ENCODE measurements at places on chromosomes 13 and 19. TPM values are rescaled to one million over a fixed set of nuclear protein-coding genes. Genes with fewer than 3 reads are reported as not detected.

- DNase-seq = peak; percentile 74
These were observed 15.1 kb downstream of the CCDC97 start for GRCh38 chr19:41324921-41325639.

Gene GPR183
- 0.69 TPM for polyA plus RNA-seq

Gene ICAM5
- polyA plus RNA-seq = 0.04 TPM

DNA sequence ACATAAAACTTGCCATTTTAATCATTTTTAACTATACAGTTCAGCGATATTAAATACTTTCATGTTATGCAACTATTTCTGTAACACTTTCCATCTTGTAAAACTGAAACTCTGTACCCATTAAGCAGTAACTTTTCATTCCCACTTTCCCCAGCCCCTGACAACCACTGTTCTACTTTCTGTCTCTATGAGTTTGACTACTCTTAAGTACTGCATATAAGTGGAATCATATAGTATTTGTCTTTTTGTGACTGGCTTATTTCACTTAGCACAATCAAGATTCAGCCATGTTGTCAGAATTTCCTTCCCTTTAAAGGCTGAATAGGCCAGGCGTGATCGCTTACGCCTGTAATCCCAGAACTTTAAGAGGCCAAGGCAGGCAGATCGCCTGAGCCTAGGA lies 56.2 kb downstream of the ARHGAP35 start:
- DNase-seq = no peak

DNA sequence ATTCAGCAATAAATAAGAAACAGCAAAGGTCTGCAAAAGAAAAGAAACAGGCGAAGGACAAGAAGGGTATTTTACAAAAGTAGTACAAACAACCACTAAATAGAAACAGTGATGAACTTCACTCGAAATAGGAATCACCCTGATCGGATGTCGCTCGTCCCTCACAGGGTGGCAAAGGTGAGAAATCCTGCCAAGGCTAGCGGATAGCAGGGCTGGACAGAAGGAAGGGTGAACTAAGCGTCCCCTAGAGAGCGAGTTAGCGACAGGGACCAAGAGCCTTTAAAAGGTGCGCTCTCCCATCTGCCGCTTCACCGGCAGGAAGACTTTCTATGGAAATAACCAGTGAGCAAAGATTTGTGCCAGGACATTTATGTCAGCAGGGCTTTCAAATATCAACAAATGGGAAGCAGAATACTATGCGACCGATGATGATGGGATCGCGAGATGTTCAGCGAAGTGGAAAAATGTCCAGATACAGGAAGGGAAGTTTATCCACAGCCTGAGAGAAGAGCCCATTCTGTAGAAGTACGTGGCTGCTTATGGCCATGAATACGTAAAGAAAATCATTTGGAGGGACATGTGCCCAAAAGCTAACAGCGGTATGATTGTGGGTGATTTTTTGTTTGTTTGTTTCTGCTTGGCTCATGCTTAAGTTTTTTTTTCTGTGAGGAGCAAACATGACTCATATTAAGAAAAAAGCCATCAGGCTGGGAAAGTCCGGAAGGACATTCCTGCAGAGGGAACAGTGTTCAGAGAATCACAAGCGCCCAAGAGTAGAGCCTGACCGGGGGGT lies 18.9 kb downstream of the ELAVL1 start:
- DNase-seq = no peak

DNA sequence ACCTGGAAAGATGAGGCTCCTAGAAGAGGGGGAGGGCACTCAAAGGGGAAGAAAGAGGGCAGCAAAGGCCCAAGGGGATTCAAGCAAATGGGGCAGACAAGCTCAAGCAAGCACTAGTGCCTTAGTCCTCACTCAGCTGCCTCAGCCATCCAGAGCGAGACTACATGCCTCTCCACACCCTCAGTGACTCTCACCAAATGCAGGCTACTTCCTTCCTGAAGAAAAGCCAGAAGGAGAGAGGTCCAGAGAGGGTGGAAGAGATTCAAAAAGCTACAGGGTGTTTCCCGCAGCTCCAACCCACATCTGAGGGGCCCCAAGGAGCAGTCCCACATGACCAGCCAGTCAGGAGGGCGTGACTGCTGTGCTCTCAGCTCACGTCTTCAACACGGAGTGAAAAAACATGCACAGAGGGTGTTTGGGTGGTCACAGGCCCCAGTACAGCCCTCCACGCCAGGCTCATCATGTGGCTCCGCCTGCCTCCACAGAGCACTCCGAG lies 40.5 kb downstream of the MIPEP start:
- no peak for DNase-seq

DNA sequence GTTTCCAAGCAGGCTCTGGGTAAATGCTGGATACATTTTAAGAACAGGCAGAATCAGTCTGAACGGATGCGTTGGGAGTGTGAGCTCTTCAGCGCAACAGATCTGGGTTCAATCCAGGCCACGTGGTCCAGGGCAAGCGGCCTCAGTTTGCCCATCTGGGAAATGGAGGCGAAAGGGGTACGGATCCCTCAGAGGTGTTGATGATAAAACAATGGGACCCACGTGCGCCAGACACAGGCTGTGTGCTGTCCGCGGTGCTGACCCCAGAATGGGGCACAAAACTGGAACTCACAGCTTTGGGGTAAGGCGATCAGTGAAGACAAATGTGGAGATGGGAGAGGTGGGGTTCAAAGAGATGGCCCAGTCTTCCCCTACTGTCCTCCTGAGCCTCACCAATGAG lies 13.1 kb upstream of the PDE4C start:
- DNase-seq = no peak

DNA sequence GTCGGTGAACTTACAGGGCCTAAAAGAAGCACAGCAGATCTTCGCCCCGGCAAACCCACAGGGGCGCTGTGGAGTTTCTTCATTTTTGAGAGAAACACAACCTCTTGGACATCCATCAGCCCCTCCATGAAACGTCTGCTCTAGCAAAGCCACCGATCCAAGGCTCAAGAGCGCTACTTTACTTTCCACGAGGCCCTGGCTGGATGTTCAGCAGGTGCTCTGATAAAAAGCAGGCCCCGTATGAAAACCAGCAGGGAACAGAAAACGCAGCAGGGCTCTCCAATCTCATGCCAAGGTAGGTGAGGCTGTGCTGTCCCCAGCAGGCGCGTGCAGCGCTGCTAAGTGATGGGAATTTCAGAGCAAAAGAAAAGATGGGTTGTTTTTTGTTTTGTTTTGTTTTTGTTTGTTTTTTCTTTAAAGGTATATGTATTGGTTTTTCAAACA lies 86.7 kb downstream of the IRS2 start:
- no peak for DNase-seq

DNA sequence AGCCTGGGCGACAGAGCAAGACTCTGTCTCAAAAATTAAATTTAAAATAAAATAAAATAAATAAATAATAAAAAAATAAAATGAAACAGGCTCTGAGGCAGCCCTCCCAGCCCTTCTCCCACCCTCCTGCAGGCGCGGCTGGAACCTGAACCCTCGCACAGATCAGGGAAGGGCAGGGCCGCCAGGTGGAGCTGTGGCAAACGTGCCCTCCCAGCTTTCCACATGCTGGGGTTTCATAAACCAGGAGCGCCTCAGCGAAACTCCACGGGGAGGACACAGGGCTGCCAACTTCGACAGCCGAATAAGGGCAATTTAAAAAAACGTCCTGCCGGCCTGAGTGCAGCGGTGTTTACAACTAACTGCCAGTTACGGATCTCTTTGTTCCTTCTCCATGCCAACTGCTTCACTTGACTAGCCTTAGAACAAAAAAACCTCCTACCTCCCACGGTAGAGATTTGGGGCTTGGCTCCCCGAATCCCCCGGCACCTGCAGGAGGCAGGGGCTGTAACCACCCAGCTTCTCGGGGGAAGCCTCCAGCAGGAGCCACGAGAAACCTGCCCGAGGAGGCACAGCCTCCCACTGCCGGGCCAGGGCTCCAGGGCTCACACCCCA lies 15.9 kb downstream of the ZNF787 start:
- peak; percentile 72 for DNase-seq

- DNase-seq = no peak
These were observed 195.9 kb downstream of the VWA8 start for GRCh38 chr13:41765020-41765419.

Gene KLF12
- 1.7 TPM for polyA plus RNA-seq

Gene MEIOSIN
- not detected for polyA plus RNA-seq

DNA sequence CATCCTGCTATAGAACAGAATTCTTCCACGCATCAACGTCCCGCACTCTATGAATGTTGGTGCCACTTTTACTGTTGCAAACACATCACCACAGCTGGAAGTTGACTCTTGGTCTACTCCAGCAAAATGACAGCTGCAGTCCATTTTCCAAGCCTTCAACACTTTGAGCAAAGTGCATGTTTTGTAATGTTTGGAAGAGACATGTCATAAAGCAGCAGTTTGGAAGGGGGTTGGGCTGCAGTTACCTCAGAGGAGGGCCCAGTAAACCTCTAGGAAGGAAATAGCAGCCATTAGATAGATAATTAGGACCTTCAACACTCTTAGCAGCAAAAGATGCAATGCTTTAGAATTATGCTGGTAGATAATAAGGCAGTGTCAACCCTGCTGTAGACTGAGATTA lies 323.6 kb downstream of the TDRD3 start:
- DNase-seq = no peak

- no peak for DNase-seq
These were observed 1.3 kb downstream of the TFDP1 start for GRCh38 chr13:113585896-113586295.

DNA sequence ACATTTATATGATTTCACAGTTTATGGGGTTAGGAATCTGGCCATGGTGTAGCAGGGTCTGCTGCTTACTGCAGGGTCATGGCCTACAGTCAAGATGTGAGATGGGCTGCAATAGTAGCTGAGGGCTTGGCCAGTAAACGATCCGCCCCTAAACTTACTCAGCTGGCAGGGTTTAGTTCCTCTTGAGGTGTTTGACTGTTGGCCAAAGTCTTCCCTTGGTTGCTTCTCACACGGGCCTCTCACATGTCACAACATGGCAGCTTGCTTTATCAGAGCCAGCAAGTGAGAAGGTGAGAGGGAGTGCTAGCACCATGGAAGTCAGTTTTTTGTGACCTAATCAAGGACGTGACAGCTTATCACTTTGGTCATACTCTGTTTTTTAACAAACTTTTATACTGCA lies 77.1 kb downstream of the DNAJC3 start:
- no peak for DNase-seq

- peak; percentile 72 for DNase-seq
These were observed 18.9 kb upstream of the EPHX3 start for GRCh38 chr19:15251010-15251748.

DNA sequence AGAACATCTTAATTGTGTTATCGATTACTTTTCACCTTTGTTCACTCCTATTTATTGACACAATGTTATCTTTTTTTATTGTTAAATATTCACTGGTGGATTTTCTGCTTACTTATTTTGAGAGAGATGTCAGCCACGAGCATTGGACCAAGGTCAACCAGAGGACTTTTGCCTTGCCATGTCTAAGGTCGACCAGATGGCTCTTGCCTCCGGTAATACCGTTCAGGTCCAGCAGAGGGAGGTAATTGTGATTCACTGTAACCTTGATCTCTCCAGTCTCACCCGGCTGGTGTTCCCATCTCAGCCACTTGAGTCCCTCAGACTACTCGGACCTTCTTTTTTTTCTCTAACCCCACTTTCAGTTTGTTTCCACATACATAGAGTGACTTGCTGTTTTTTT lies 1438.1 kb downstream of the UQCRFS1 start:
- no peak for DNase-seq

DNA sequence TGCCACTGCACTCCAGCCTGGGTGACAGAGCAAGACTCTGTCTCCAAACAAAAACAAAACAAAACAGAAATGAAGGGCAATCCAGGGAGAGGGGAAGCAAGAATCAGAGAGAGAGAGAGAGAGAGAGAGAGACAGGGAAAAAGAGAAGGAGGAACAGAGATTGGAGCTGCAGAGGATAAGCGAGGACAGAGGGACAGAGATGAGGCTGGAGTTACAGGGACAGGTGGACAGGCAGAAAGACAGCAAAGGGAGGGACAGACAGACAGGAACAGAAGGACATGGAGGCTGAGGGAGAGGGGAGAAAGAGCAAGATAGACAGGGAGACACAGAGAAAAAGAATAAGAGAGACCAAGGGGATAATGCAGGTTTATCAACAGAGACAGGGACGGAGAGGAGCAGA lies 1.3 kb upstream of the CRX start:
- no peak for DNase-seq

- DNase-seq = no peak
These were observed 1181.2 kb downstream of the PCDH9 start for GRCh38 chr13:66048888-66049287.

GRCh38 chr19:33734913-33735312 lies 61.8 kb upstream of the KCTD15 start:
- DNase-seq = no peak

Gene IRGC
- not detected for polyA plus RNA-seq

Gene MEDAG
- polyA plus RNA-seq = 9.9 TPM

DNA sequence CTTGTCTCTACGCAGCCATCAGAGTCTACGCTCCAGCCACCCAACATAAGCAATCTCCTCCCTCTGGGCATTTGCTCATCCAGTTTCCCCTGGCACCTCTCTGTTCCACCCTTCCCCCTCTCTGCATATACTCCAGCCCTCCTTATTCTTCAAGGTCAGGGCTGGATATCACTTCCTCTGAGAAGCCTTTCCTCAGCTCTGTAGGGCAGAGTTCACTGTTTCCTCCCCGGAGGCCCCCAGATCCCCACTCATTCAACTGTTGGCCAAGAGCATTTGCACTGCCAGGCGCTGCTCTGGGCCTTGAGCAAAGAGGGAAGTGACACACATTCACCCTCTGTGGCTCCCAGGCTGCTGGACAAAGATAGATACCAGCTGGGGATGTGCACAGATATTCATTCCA lies 3.3 kb downstream of the FCGRT start:
- DNase-seq = peak; percentile 76

Gene NRTN
- not detected for polyA plus RNA-seq

Gene SLITRK1
- polyA plus RNA-seq = not detected

Gene EFNA2
- not detected for polyA plus RNA-seq

Gene ZNF723
- not detected for polyA plus RNA-seq

DNA sequence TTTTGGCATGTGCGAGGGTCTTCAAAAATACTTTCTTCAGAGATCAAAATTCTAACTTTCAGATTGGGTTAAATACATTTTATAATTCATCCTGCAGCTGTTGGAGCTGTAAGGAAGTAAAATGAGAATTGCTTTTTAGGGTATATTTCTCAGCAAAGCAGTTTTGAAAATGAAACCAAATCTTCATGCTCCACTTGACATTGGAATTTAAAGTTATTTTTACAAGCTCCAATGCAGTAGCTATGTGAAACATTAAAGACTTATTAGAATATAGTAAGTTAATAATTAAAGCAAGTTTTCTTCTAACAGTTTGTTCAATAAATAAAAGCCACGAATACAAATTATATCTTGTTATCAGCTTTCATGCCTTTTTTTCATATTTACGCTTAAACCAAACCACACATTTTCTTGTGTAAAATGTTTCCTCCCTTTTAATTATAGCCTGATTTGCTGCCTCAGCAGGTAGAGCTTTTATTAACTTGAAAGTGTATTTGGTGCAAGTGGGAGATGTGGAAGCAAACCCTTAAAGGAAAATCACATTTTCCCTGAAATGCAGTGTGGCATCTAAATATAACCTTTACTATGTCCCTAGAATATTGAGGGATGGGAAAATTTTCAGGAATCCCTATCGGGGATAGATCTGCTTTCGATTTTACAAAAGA lies 12.4 kb upstream of the MICU2 start:
- no peak for DNase-seq
